Activated CD4-positive, alpha-beta T cell treated with anti-CD3 and anti-CD28 coated beads, Interleukin-2, amount 50 U/mL, for 24 hours (primary cell): ENCODE measurements at places on chromosomes 11 and 22.

GRCh38 chr11:11029027-11029426 lies 171.2 kb upstream of the ZBED5 start:
- DNase-seq = no peak

GRCh38 chr11:64235437-64236161 lies 1.2 kb downstream of the VEGFB start:
- DNase-seq = no peak

GRCh38 chr22:30208631-30209603 lies 37.6 kb downstream of the LIF start:
- no peak for DNase-seq

DNA sequence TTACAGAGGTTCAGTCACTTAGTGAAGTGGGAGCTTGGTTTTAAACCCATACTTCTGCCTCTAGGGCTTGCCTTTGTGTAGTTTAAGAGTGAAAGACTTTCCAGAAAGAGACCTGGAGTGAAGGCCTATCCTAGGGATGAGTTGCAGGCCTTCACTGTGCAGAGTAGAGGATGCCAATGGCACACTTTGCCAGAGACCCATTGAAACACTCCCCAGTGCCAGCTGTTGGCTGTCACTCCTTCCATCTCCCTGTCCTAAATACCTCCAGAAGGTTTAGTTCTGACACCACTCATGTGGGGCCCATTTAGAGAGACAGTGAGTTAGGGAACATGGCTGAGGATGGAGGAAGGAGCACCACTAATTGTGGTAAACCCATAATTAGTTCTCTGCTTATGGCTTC lies 31.5 kb downstream of the NAV2 start:
- no peak for DNase-seq

DNA sequence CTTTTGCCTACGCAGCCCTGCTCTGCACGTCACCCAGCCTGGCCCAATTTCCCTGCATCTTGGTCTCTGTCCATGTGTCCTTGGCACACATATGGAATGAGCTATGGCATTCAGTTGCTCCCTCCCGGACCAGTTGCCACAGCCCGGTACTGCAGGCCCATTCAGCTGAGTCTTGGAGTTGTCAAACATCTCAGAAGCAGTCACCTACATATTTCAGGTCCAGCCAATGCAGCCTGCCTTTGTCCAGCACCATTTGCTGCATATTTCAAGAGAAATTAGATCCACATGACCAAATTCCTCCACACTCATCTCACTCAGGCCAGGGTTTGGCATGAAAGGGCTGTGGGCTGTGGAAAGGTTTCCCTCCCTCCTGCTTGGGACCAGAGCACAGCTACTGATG lies 76.8 kb downstream of the MN1 start:
- no peak for DNase-seq
